ENCODE measurements at places on chromosomes 5 and 9.

- DNase-seq = no peak
Observed at GRCh38 chr9:132656299-132656698, 13.5 kb downstream of the DDX31 start.

GRCh38 chr5:158937381-158937952, 162.2 kb downstream of the EBF1 start:
- no peak for DNase-seq

DNA sequence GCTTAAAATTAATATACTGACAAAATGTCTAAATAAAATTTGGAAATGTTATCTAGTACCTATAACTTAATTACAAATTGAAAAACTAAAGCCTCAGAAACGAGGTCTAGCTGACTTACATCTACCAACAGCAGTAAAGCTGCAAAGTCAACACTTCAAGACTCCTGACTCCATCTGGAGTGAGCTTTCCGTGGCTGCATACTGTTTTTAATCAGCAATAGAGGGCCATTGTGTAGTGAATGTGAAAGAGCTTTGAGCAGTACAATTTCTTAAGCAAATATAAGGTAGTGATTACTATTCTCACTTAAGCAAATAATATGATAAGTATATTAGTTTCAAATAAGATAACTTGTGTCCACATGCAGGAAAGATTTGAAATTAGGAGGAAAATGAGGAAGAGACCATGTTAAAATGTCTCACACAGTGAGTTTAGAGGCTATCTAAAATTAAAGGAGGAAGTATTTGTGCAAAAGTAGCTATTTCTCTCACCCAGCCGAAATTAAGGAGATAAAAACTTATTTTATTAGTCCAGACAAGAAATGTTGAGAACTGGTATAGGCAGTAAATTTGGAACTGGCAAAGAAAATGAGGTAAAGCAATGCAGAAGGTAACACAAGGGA, 6.4 kb downstream of the SPINK6 start:
- DNase-seq = no peak

- no peak for DNase-seq
Observed at GRCh38 chr5:169914766-169915165, 65.5 kb downstream of the INSYN2B start.

DNA sequence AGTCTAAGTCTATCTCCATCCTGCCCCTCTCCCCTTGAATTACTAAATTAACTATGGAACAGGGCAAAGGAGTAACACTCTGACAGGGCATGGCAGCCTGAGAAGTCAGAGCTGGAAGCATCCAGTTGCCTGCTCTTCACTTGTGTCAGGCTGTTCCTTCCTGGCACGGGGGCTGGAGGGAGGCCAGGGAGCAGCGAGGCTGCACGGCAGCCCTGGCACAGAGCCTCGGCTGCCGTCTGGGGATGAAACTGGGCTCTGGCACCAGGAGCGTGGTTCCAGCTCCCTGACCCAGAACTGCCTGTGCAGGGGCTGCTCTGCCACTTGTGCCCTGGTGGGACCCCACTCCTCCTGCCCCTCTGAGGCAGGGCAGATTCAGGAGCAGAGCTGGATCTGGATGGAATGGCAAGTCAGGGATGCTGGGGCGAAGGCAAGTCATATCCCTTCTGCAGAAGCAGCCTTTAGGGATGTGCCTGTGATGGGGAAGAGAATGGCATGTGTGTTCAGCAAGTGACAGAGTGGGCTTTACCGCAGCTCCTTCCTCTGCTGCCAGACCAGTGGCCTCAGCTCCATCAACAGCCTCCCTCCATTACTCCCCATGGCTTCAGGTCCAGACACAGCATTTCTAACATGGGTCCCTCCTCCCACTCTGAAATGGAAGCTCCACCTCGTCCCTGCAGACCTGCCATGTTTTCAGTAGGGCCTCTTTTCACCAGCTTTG, 42.2 kb upstream of the PDE8B start:
- DNase-seq = no peak

DNA sequence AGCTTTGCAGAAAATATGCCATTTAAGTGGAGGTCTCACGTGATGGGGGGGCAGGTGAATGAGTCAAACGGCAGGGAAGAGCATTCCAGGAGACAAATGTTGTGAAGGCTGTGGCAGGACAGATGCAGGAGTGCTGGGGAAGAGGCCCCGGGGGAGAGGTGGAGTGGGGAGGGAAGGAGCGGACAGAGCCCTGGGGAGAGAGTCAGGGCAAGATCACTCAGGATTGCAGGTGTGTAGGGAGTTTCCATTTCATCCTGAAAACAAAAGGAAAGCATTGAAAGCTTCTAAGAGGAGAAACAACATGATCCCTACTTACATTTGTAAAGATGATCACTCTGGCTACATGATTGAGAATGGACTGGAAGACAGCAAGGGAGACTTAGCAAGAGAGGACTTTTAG, 323.3 kb downstream of the ASTN2 start:
- DNase-seq = no peak

DNA sequence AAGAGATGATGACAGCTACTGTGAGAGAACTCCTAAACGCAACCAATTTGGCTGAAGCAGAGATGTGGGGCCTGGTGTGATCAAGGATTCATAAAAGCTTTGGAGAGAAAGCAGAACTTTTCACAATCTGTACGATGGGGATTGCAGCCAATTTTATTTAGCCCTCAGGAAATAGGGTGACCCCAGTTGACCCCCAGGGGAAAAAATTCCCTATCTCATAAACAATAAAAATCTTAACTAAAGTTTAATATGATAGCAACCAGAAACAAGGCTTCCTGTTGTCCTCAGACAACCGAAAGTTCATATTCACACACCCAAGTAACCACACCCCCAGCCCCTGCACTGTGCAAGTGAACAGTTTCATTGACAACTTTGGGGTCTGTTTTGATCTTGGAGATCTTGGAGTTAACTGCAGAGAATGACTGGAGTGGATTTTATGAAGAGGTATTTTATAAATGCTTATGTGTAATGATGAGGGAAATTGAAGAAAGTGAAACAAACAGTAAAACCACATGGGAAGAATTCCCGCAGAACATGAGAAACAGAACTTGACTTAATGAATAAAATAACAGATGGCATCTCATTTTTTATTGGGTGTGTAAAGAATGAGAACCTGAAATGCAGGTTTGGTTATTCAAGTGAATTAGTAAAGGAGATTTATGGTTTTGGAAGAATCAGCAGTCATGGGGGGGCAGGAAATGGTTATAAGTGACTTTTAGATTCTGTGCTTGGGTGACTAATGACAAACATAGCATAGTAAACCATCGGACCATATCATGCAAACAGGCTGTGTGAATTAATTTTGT, 94.5 kb downstream of the PDE4D start:
- DNase-seq = no peak

- DNase-seq = no peak
Observed at GRCh38 chr5:124544366-124545055, 201.9 kb downstream of the ZNF608 start.

DNA sequence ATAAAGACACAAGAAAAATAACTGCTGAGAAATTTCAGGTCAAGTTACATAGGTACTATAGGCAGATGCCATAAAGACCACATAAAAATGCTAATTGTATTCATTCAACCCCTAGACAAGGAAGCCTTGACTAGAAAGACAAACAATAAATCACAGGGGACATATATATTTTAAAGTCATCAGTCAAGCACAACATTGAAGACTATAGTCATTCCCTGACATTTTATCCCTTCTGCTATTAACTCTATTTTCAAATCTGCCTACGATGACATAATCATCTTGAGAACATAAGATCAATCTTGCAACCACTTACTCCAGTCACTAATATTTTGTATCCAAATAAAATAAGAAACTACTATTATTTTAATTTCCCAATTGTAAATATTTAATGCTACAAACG, 38.3 kb downstream of the FAM13B start:
- no peak for DNase-seq

- DNase-seq = no peak
Observed at GRCh38 chr5:117833691-117834090, 1154.7 kb downstream of the DTWD2 start.

- DNase-seq = peak; percentile 18
Observed at GRCh38 chr5:131357739-131358561, 94.1 kb downstream of the CDC42SE2 start.

GRCh38 chr5:142690667-142691066, 4.8 kb upstream of the FGF1 start:
- DNase-seq = no peak

GRCh38 chr9:70553707-70554673, 139.5 kb upstream of the KLF9 start:
- DNase-seq = no peak

DNA sequence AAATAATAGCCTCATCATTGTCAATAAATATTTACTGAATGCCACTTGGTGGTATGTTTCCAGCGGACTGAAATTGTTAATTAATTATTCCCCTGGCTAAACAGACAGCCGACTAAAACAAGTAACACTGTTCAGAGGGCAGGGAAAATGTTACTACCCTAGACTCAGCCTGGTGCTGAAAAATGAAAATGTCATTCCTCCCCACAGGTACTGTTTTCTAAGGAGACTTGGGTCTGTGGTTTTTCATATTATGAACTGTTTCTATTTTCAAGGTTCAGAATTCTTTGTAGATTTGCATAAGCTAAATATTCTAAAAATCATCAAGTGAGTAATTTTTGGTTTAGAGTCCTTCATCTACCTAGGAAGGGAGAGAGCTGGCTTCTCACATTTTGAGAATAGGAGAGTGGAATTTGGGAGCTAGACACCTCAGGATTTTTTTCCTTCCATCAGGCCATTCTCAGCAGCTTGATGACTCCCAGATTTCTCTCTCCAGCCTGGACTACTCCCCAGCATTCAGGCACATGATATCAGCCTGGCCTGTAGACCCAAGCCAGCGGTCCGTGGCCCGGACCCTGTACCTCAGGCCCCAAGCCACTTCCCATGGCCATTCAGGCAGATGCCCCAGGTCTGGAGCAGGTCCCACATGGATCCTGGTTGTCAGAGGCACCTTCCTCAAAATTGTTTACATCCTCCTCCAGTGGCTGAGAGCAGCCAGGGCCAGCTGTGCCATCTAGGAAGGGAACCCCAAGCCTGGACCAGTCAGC, 24.4 kb downstream of the BHMT start:
- DNase-seq = no peak

- no peak for DNase-seq
Observed at GRCh38 chr9:133609311-133610098, at the start of gene FAM163B. TSS of gene FAM163B (minus strand) at chr9:133609389. CDS start at chr9:133580223, 29,166 bp downstream.

- no peak for DNase-seq
Observed at GRCh38 chr5:28809811-28810750, 1771.7 kb upstream of the CDH9 start.

DNA sequence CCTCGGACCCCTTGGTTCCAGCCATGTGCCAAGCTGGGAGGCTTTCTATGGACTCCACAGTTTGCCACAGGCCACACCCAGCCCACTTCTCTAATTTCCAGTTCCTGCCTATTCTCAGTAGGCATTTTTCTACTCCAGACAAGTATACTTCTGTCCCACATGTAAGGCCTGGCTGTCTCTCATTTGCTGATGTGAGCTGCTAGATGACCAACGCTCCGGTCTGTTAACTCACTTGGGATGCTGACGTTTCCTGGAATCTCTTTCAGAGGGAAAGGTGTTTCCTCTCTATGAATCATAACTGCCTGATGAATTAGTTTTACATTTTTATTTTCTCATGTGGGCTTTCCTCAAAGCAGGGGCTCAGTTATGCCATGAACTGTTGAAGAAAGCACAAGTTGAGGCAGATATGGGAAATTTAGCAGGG, 36.3 kb downstream of the ERGIC1 start:
- DNase-seq = no peak

DNA sequence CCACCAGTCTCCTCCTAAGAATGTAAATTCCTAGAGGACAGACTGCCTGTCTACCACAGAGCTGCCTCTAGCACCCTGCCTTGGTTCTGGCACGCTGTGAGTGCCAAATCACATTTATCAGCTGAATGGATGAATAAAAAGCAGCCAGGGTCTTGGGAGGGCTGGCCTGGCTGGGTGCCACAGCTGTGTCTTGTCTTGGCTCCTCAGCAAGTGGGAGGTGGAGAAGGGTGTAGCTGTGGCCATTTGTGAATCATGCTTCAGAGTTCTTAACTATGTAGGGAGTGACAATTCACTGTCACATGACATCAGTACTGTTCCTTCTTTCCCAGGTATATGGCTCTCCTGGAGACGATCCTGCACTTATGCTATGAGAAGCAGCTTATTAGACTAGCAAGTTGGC, 70.6 kb downstream of the DCP2 start:
- no peak for DNase-seq

- no peak for DNase-seq
Observed at GRCh38 chr5:135167634-135168033, 133.6 kb upstream of the PITX1 start.

DNA sequence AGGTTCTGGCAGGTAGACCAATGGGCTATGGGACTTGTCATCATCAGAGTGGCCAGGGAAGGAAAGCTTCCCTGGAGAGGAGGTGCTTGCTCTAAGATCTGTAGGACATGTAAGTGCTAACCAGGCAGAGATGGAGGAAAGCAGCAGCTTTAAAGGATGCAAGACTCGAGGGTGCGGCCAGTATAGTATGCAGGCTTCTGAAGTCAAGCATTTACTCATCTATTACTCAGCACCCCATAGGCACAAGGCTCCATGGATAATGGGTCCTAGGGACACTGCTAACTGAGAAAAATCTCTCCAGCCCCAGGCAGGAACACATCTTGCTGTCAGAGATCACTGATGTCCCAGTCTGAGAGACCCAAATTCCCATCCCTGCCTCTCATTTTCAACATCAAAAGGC, 49.7 kb downstream of the WWC1 start:
- no peak for DNase-seq

- no peak for DNase-seq
Observed at GRCh38 chr5:88558366-88558765, 289.7 kb upstream of the TMEM161B start.

- DNase-seq = no peak
Observed at GRCh38 chr9:83430681-83431080, 107.5 kb downstream of the FRMD3 start.

DNA sequence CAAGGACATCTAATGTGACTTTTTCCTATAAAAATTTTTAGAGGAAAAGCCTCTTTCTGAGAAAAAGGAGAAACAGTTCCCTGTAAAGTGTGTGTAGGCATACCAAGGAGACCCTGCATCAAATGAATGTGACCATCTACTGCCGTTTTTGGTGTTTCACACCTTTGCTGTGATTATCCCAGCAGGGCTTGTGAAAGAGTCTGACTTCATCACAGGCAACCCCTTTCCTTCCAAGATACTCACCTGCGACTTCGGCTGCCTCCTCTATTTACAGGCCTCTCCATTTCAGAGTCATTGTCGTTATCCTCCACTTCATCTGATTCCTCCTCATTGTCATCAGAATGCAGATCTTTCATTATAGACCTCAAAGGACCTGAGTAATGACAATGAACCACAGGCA, 259.1 kb downstream of the MLLT3 start:
- no peak for DNase-seq

DNA sequence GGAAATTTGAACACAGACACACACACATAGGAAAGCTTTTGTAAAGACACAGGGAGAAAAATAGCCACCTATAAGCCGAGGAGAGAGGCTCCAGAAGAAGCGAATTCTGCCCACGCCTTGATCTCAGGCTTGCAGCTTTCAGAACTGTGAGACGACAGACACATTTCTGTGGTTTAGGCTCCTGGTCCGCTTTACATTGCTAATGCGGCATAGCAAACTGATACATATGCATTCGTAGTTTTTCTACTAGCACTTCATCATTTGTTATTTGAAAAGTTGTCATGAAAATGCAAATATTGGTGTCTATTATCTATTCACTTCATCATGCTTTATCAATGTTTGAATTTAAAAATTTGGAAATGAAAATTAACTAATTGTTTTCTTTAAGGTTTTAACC, 674.9 kb downstream of the SEMA5A start:
- no peak for DNase-seq

- no peak for DNase-seq
Observed at GRCh38 chr5:169024421-169024820, 276.5 kb downstream of the SLIT3 start.

Measured in AML-193 (cell line).